ENCODE measurements at places on chromosomes 1 and 21.

DNA sequence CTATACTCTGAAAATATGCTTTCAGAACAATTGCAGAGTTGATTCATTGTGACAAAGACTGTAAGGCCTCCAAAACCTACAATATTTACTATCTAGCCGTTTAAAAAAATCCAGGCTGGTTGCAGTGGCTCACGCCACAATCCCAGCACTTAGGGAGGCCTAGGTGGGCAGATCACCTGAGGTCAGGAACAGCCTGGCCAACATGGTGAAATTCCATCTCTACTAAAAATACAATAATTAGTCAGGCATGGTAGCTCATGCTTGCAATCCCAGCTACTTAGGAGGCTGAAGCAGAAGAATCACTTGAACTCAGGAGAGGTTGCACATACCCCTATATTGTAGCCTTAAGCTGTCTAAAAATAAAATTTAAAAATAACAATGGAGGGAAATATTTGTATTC, 5.3 kb upstream of the TFF2 start:
- no peak for DNase-seq

DNA sequence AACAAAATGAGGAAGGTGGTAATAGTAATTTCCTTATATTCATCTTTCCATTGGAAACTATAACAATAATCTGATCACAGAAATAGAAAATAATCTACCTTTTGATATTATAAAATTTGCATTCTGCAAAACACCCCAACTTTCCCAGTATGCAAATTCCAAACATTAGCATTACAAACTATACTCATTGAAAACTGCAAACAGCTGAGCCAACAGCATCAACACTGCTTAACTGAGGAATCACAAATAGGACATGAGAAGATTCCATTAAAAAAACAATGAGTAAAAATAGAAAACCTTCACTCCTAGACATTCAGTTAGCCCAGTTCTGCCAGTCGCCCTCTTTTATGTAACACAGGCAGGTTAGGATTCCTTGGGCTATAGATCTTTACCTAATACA, 18.1 kb downstream of the ZNF281 start:
- DNase-seq: no peak

GRCh38 chr1:64209221-64209620, 5.8 kb downstream of the UBE2U start:
- no peak for DNase-seq

DNA sequence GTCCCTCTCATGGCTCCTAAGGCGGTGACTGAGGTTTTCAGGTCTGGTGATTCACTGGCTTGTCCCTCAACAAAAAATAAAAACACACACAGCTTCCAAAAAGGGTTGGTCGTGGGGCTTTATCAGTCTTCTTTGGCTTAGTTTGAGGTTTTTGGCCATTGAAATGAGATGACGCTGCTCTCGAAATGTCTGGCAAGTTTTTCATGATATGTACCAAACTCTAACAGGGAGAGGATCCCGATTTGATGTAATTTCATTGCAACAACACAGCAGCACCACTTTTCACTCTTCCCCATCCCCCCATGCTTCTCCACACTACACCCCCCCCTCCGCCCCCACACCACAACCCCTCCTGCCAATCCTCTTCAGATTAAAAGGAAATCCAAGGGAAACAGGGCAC, 187.1 kb upstream of the NFIA start:
- DNase-seq: no peak
